ENCODE measurements at places on chromosomes 12 and 14.

DNA sequence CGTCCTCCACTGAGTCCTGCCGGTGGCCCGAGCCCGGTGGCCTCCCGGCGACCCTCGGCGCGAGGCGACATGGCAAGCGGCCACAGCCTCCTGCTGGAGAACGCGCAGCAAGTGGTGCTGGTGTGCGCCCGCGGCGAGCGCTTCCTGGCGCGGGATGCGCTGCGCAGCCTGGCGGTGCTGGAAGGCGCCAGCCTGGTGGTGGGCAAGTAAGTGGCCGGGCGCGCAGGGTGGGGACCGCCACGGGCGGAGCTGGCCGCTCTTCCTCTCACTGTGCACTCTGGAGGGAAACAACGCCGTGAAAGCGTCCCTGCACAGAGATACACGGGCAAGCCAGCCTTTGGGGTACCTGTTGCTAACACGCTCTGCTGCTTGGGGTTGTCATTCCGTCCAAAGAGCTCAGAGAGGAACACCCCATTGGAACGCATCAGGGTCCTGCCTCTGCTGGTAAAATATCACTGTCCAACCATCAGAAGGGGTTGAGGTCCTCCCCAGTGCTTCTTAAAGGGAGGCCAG is at the start of gene AMDHD1:
Gene AMDHD1 (plus strand): TSS at position 2 of the 513 bp plus-strand sequence. CDS start 68 bp downstream, at position 70.
- peak; percentile 62 for DNase-seq

- DNase-seq: no peak
Measured at GRCh38 chr12:91951571-91951970, 194.1 kb downstream of the BTG1 start.

- DNase-seq: no peak
Measured at GRCh38 chr14:77343662-77344061, 22.8 kb downstream of the GSTZ1 start.

DNA sequence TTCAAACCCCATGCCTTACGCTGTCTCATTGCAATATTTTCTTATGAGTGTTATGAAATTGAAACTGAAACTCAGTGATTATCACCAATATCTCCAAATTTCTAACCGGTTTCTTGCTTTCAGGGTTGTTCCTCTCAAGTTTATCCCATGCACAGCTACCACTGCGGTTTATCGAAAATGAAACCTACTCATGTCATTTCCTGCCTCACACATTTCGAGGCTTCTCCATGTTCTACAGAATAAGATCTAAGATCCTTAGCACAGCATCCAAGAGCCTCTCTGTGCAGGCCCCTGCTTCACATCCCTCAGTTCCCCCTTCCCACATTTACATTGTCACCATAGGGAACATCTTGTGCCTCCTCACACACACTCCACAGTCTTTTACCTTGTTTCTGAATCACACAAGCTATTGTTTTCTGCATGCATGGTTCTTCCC is 45.5 kb upstream of the FAR2 start:
- DNase-seq: no peak

- DNase-seq: no peak
Measured at GRCh38 chr14:76716285-76716684, 45.0 kb upstream of the VASH1 start.

GRCh38 chr14:88798156-88798555 is 5.4 kb upstream of the EML5 start:
- DNase-seq: no peak

GRCh38 chr12:123522164-123522563 is 11.4 kb downstream of the RILPL1 start:
- no peak for DNase-seq

DNA sequence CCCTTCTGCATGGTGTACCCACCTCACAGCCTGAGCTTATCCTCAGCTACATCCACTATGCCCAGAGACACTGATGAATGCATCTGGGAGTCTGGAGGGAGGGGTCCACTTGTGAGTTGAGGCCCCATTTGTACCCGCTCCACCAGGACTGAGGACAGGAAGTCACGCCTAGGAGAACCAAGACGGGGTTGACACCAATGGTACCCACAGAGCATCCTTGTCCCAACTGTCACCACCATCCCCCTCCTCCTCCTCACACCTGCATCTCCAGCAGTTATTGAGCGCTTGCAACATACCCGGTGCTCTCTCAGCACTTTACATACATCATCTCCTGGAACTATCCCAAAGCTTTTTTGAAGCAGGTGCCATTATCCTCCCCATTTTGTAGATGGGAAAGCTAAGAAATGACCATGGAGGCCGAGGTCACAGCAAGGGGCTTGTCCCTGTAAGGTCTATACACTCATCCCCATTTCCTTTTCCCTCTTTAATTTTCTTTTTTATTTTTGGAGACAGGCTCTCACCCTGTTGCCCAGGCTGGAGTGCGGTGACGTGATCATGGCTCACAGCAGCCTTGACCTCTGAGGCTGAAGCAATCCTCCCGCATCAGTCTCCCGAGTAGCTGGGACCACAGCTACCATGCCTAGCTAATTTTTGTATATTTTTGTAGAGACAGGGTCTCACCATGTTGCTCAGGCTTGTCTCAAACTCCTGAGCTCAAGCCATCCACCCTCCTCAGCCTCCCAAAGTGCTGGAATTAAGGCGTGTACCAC is 31.7 kb downstream of the DGLUCY start:
- no peak for DNase-seq

GRCh38 chr14:89196545-89196944 is 220.5 kb downstream of the FOXN3 start:
- no peak for DNase-seq

GRCh38 chr12:54126696-54127537 is 61.9 kb downstream of the SMUG1 start:
- no peak for DNase-seq

DNA sequence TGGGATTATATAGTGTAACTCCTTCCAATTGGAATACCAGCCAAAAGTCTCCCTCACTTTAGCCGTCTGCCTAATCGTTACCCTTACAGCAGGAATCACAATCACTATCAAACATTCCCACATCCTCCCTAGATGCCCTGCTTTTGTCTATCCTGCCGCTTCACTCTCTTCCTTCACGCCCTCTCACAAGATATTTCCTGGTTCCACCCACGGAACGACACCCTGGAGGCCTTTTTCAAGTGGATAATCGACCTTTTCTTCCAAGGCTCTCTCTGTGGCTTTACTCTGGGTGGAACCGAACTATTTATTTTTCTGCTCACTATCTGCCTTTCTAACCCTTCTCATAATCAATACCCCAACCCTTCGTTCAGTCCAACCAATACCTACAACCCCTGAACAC is 58.9 kb downstream of the MOK start:
- DNase-seq: no peak

- DNase-seq: no peak
Measured at GRCh38 chr14:75123991-75124390, 2.9 kb downstream of the NEK9 start.

GRCh38 chr12:67504026-67504425 is 144.5 kb upstream of the DYRK2 start:
- no peak for DNase-seq

DNA sequence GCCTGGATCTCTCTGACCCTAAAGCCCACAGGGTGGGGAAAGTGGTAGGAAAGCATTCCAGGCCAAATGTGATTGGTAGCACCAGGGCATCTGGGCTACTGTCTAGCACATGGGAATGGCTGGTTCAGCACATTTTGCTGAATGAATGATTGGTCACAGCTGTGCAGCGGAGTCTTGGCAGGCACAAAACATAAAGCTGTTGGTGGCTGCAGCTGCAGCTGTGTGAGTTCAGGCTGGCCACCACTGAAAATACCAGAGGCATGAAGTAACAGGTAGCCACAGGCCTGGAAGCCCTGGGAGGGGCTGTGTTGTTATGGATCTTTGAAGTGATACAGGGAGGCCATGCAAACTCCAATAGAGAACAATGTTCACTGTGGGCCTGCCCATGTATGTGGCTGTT is 72.7 kb downstream of the MYRFL start:
- peak; percentile 56 for DNase-seq

DNA sequence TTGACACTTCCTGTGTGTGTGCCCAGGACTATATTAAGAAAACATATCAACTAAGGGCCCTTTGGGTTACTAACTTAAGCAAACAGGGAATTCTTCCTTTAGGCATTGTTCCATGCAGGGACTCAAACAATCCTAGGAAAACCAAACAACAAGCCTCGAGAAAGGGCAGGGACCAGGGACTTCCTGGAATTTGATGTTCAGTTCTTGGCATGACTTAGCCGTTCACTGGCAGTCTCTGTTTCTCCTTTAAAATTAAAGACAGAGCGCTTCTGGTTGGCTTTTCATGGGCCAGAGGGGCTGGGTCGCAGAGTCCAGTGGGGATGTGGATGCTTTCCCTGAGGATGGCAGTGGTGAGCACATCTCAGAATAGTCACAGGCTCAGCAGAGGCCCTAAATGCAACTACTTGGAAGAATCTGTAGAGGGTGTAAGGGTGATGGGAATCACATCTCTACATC is 35.2 kb downstream of the RNFT2 start:
- no peak for DNase-seq

- peak; percentile 51 for DNase-seq
Measured at GRCh38 chr14:73142216-73142615, 5.9 kb downstream of the PSEN1 start.

- no peak for DNase-seq
Measured at GRCh38 chr12:18580291-18580690, 157.5 kb downstream of the PLCZ1 start.

- no peak for DNase-seq
Measured at GRCh38 chr12:69066492-69067373, 133.8 kb upstream of the CPM start.

DNA sequence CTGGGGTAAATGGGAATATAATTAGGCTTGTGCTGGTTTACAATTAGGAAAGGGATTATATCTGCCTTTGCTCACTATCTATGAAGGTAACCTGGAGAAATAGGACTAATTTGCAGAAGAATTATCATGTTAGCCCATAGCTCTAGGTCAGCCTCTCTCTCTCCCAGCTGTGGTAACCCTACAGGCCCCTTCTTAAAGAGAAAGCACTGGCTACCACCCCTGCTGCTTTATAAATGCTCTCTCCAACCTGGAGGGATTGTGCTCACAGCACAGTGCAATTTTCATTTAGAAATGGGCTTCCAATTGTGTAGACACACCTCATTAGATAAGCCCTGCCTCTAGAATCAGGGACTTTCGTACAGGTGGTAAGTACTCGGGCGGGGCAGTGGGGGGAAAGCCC is 22.7 kb upstream of the MGST1 start:
- no peak for DNase-seq

- peak; percentile 10 for DNase-seq
Measured at GRCh38 chr12:53659571-53659981, 16.3 kb downstream of the ATP5MC2 start.

DNA sequence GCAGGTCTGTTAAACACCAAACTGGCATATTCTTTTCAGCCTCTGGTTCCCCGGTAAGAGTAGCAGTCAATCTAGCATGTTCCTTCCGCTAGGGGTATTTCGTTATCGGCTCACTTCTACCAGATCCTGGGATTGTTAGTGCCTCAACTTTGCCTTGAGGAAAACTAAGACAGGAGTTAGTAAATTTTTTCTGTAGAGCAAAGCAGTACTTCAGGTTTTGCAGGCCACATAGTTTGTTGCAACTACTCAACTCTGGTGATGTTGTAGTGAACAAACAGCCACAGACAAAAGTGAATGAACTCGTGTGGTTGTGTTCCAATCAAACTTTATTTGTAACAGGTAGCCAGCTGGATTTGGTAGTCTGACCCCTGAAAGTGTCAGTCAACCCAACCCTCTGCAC is 6.3 kb upstream of the CDH24 start:
- no peak for DNase-seq

DNA sequence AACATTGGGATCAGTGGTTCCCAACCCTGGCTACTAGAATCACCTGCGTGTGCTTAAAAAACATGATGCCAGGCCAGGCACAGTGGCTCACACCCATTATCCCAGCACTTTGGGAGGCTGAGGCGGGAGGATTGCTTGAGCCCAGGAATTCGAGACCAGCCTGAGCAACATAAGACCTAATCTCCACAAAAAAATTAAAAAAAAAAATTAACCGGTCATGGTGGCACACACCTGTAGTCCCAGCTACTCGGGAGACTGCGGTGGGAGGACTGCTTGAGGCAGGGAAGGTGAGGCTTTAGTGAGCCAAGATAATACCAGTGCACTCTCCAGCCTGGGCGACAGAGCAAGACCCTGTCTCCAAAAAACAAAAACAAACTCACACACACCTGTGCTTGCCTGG is 2.0 kb downstream of the KCTD10 start:
- DNase-seq: no peak

- DNase-seq: peak; percentile 62
Measured at GRCh38 chr14:30214461-30215090, 286.9 kb upstream of the PRKD1 start.

GRCh38 chr12:75483431-75483830 is 2.9 kb downstream of the GLIPR1 start:
- DNase-seq: no peak

- no peak for DNase-seq
Measured at GRCh38 chr12:79707830-79708229, 17.1 kb upstream of the PAWR start.

- no peak for DNase-seq
Measured at GRCh38 chr12:41045509-41045908, 142.6 kb upstream of the PDZRN4 start.

- no peak for DNase-seq
Measured at GRCh38 chr12:110575326-110575725, 7.8 kb downstream of the PPTC7 start.

GRCh38 chr14:51400139-51400538 is 160.1 kb downstream of the TMX1 start:
- DNase-seq: no peak

GRCh38 chr12:25417071-25417470 is 136.0 kb downstream of the LMNTD1 start:
- no peak for DNase-seq

GRCh38 chr12:131418121-131418520 is 292.8 kb upstream of the SFSWAP start:
- no peak for DNase-seq

- DNase-seq: peak; percentile 37
Measured at GRCh38 chr14:99479906-99480869, at the start of gene SETD3. Gene SETD3, minus strand, starts transcription at chr14:99480859. Its CDS starts 15,054 bp downstream, at chr14:99465805.

Data from midbrain (tissue), 1 donor.